Mesothelial cell of epicardium (in vitro differentiated cells): ENCODE measurements at places on chromosomes 3 and 15.

- no peaks in the 10 kb centered on the region for H3K4me1 ChIP-seq
- no peak overlapping the region for H3K27ac ChIP-seq
- no peak overlapping the region for H3K4me3 ChIP-seq
- DNase-seq: no peak
- peaks cover 29% of the 10 kb centered on the region for H3K27me3 ChIP-seq
Measured at GRCh38 chr15:79572691-79573404, 140.7 kb downstream of the MINAR1 start.

- H3K4me1 ChIP-seq: peaks cover 42% of the 10 kb centered on the region
- no peak overlapping the region for H3K4me3 ChIP-seq
- no peaks in the 10 kb centered on the region for H3K27me3 ChIP-seq
- H3K36me3 ChIP-seq: peaks cover 21% of the 10 kb centered on the region
Measured at GRCh38 chr3:158789592-158789991, 12.3 kb upstream of the MFSD1 start.

GRCh38 chr3:71129611-71130431 is 453.7 kb downstream of the FOXP1 start:
- no peaks in the 10 kb centered on the region for H3K36me3 ChIP-seq
- H3K4me3 ChIP-seq: peak overlapping the region; percentile 69
- no peak for DNase-seq
- H3K27me3 ChIP-seq: no peaks in the 10 kb centered on the region

DNA sequence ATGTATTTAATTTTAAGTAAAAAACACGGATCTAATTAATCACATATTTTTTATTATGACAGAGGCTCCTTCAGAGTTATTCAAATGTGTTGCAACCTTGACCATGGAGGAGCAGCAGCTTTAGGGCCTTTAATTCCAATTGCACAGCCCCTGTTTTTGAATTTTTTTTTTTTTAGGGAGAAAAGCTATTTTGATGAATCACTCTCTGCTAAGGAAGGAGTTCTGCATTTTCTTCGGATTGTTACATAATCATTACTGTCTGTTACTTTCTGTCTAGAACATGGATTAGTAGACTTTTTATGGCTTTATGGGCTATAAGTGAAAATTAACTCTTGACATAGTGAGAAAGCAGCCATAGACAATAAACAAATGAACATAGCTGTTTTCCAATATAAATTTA is 90.8 kb downstream of the MCTP2 start:
- H3K36me3 ChIP-seq: peaks cover 8% of the 10 kb centered on the region
- H3K27me3 ChIP-seq: no peaks in the 10 kb centered on the region
- peaks cover 3% of the 10 kb centered on the region for H3K4me1 ChIP-seq

DNA sequence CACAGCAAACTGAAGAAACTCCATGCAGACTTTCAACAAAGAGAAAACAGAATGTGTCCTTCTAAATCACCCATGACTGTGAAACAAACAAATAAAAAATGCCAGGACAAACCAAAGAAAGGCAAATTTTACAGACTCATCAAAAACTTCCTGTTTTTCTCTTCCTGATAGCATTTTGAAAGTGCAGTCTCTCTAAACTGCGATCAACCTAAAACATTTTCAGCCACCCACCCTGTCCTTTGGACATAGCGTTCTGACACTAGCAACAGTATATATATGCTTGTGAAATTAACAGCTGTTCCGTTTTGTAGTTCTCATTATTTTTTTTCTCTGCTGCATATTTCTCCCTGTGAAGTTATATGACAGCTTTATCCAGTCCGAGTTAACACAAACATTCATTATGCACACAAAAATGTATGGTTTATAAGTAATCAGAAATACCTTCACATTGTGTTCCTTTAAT is 151.7 kb downstream of the FBN1 start:
- no peak overlapping the region for H3K4me3 ChIP-seq
- peaks cover 17% of the 10 kb centered on the region for H3K36me3 ChIP-seq
- H3K4me1 ChIP-seq: peaks cover 20% of the 10 kb centered on the region
- no peaks in the 10 kb centered on the region for H3K27me3 ChIP-seq
- no peak overlapping the region for H3K27ac ChIP-seq

- DNase-seq: no peak
- H3K4me1 ChIP-seq: peaks cover 4% of the 10 kb centered on the region
- no peak overlapping the region for H3K4me3 ChIP-seq
- no peaks in the 10 kb centered on the region for H3K36me3 ChIP-seq
Measured at GRCh38 chr3:110391042-110391441, 680.6 kb upstream of the NECTIN3 start.

DNA sequence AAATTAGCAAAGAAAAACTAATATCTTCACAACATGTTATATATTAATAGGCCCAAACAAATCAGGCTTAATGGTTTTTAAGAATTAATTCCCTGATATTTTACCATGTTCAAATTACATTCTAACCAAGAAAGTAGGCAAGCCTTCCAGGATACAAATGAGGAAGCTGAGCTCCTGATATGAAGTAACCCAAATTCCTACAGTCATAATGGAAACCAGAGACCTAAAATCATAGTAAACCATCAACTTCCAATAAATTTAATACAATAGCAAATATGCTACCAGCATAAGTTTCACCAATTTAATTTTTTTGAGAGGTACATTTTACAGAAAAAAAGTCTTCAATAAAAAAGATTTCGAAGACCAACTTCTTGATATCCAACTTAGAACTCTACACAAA is 3.8 kb downstream of the DCBLD2 start:
- no peak for DNase-seq
- H3K27me3 ChIP-seq: no peaks in the 10 kb centered on the region
- no peak overlapping the region for H3K27ac ChIP-seq
- H3K4me3 ChIP-seq: no peak overlapping the region

- H3K36me3 ChIP-seq: no peaks in the 10 kb centered on the region
- no peaks in the 10 kb centered on the region for H3K27me3 ChIP-seq
- H3K4me1 ChIP-seq: peaks cover 13% of the 10 kb centered on the region
- H3K27ac ChIP-seq: peak overlapping the region; percentile 84
Measured at GRCh38 chr3:138775254-138775595, 59.5 kb downstream of the PIK3CB start.

DNA sequence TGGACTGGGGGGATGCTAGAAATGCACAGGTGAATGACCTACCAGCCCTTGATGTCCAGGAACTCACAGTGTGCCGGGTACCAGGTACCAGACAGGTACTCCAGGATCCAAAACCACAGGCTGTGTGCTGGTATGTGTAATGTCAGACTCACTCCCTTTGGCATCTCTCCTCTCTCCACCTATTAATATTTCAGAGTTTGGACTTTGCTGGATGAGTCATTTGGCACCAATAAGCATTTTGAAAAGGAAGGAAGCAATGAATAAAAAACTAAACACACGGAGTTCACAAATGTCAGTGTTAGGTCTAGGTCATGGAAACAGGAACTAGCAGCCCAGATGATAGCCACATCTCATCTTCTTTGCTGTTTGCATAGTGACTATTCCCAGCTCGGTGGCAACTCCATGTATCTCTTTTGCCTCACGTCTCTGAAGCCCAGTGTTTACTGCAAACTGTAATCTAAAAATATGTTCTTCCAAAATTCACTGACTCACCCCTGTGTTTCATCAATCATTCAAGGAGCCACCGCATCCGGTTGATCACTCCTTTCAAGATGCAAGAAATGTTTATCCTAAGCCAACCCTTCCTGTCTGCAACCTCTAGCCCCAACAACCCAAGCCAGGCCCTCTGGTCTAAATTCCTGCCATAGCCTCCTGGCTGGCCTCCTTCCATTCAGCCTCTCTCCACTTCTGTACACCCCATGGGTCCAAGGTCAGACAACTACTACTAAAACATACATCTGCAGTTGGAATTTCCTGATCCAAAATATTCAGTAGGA is 8.4 kb downstream of the ITGB5 start:
- peaks cover 28% of the 10 kb centered on the region for H3K4me1 ChIP-seq
- DNase-seq: no peak
- no peak overlapping the region for H3K27ac ChIP-seq
- H3K27me3 ChIP-seq: no peaks in the 10 kb centered on the region
- H3K4me3 ChIP-seq: no peak overlapping the region

DNA sequence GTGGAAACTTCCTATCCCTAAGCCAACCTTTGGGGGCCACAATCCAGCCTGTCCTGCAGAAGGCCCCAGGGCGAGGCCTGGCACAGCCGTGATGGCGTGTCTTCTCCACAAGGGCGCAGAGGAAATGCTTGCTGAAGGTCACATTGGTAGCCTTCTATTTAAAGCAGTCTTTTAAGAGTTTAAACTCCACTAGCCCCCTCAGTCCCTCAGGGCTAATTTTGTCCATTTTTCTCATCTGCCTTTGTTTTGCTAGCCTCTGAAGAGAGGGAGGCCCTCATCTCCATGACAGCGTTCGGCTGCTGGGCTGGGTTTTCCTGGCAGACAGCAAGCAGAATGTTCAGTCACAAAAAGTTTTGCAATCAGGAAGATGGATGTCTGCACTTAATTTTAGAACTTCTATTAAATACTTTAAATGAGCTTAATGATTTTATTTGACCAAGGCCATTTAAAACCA is 40.8 kb downstream of the RARB start:
- H3K4me1 ChIP-seq: peaks cover 52% of the 10 kb centered on the region
- H3K27ac ChIP-seq: no peak overlapping the region
- DNase-seq: no peak
- H3K27me3 ChIP-seq: no peaks in the 10 kb centered on the region
- peaks cover 15% of the 10 kb centered on the region for H3K36me3 ChIP-seq

DNA sequence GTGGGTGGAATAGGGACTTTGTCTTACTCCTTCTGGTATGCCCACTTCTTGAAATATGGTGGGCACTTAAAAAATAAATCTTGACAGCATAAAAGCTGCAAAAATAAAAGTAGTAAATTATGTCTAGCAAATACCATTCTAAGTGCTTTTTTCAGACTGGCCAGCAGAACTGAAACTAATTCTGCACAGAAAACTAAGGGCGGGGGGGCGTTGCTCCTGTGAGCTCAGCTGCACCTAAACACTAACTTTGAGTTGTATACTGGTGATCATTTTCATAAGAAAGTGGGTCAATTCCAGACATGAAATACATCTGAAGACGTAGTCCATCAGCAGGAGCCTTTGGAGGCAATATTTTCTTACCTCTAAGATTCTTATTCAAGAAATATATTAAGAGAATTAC is 114.8 kb downstream of the WDR76 start:
- no peak overlapping the region for H3K4me3 ChIP-seq
- H3K27ac ChIP-seq: no peak overlapping the region
- no peaks in the 10 kb centered on the region for H3K36me3 ChIP-seq
- H3K27me3 ChIP-seq: peaks cover 5% of the 10 kb centered on the region
- DNase-seq: no peak
- peaks cover 3% of the 10 kb centered on the region for H3K4me1 ChIP-seq

DNA sequence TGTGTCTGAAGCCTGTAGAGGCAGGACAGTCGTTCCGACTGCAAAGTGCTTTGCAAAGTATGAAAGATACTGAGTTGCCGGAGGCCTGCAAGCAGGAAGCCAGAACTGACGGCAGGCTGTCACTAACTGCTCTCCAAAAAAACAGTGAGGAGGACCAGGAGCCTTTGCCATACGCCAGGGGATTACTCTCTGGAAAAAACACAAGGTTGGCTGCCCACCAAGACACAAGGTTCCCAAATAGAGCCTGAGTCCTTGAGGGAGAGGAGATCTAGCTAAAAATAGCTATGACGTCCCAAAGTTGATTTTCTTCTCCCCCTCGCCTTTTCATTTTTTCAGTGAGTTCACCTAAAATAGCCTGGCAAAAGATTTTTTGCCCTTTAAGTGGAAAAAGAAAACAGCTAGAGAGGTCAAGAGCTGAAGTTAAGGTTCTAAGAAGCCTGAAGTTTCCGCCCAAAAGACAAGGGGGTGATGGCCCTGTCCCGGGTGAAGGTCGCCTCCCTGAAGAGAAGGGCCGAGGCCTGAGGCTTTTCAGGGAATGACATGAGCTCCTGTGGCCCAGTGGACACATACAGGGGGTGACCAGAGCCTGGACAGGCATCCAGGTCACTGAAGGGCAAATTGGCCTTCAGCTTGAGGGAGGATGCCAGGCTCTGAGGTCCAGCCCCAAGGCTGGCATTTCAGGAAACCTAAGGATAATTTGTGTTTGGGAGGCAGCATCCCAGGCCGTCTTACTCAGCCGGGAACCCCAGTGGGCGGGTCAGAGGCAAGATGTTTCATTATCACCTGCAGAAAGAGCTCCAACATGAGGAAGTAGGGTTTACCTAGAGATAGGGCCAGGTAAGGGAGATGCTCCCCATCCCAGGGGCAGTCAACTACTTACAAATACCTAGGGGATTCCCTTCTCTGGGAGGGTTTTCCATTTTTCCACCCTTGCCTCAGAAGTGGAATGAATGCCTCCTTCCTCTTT is 44.9 kb upstream of the DGKG start:
- no peak overlapping the region for H3K27ac ChIP-seq
- H3K27me3 ChIP-seq: peaks cover 44% of the 10 kb centered on the region
- no peak for DNase-seq
- no peaks in the 10 kb centered on the region for H3K4me1 ChIP-seq
- H3K36me3 ChIP-seq: no peaks in the 10 kb centered on the region

- H3K36me3 ChIP-seq: no peaks in the 10 kb centered on the region
- peaks cover 5% of the 10 kb centered on the region for H3K4me1 ChIP-seq
- H3K27me3 ChIP-seq: no peaks in the 10 kb centered on the region
Measured at GRCh38 chr3:63538919-63539318, 113.6 kb upstream of the SNTN start.

GRCh38 chr3:109387201-109387600 is 49.9 kb upstream of the DPPA4 start:
- no peak overlapping the region for H3K4me3 ChIP-seq
- no peaks in the 10 kb centered on the region for H3K27me3 ChIP-seq
- no peak overlapping the region for H3K27ac ChIP-seq
- DNase-seq: no peak
- H3K36me3 ChIP-seq: no peaks in the 10 kb centered on the region

GRCh38 chr15:90660195-90660998 is 56.7 kb upstream of the BLM start:
- peaks cover 14% of the 10 kb centered on the region for H3K4me1 ChIP-seq
- peaks cover 2% of the 10 kb centered on the region for H3K36me3 ChIP-seq
- no peak overlapping the region for H3K4me3 ChIP-seq
- H3K27me3 ChIP-seq: no peaks in the 10 kb centered on the region

GRCh38 chr3:5186089-5186857 is 1.2 kb upstream of the EDEM1 start:
- peaks cover 4% of the 10 kb centered on the region for H3K36me3 ChIP-seq
- H3K27ac ChIP-seq: no peak overlapping the region

GRCh38 chr3:128301186-128302023 is 148.1 kb downstream of the EEFSEC start:
- no peak overlapping the region for H3K4me3 ChIP-seq
- DNase-seq: peak; percentile 19
- H3K27ac ChIP-seq: no peak overlapping the region

DNA sequence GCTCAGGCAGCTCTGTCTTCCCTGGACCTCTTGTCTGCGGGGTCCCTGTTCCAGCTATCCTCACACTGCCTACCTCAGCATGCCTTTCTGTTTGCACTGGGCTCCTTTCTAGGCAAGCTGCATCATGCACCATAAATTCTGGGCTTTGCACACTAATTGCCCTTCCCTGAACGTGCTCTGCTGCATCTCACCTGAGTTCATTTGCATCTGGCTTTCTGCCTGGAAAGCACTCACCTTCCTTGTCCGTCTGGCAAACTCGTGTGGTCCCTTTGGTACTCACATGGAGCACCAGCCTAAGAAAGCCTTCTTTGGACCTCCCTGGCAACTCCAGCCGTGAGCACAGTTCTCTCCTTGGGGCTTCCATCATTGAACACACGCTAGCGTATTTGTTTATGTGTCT is 365.6 kb downstream of the SV2B start:
- H3K27ac ChIP-seq: no peak overlapping the region
- H3K4me1 ChIP-seq: peaks cover 11% of the 10 kb centered on the region
- no peak for DNase-seq
- H3K4me3 ChIP-seq: no peak overlapping the region

GRCh38 chr3:145355206-145355605 is 805.8 kb downstream of the PLOD2 start:
- no peak overlapping the region for H3K4me3 ChIP-seq
- H3K4me1 ChIP-seq: no peaks in the 10 kb centered on the region
- DNase-seq: no peak
- no peak overlapping the region for H3K27ac ChIP-seq
- H3K27me3 ChIP-seq: no peaks in the 10 kb centered on the region
- H3K36me3 ChIP-seq: peaks cover 5% of the 10 kb centered on the region
